ENCODE measurements at places on chromosomes 11 and 22.

- no peak for DNase-seq
Measured at GRCh38 chr22:49664891-49665290, 162.8 kb downstream of the BRD1 start.

DNA sequence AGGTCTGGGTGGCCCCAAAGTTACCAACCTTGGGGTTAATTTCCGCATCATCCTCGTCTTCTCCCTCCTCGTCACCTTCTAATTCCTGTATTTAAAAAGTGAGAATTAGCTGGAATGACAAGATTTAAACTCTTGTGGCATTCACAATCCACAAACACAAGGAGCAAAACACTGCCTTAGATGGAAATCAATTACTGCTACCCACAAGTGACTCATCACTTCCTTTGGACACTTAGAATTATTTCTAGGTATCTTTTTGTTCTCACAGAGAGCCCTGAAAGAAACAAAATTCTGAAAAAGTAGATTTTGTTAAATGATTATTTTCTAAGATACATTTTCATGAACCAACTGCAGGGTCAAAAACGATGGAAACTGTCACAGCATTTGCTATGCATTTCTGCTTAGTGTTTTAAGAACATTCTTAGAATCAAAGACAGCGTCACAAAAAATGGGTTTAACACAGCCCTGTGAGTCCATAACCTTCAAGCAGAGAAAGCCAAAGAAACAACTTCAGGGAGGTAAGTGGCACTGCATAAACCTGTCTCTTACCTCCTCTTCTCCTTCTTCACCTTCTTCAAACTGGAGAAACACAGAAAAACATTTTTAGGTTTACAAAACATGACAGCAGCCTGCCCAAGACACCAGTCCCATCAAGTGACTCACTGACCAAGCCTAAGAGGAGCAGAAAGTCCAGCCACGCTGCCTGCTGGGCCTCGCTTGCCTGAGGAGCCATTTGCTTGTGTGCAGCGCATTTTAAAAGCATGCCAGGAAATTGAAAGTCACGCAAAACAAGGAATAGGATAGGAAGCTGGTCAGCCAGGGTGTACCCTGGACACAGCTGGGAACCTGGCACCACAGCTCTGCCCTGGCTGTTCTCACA lies 22.3 kb upstream of the PHLDA2 start:
- DNase-seq = no peak

DNA sequence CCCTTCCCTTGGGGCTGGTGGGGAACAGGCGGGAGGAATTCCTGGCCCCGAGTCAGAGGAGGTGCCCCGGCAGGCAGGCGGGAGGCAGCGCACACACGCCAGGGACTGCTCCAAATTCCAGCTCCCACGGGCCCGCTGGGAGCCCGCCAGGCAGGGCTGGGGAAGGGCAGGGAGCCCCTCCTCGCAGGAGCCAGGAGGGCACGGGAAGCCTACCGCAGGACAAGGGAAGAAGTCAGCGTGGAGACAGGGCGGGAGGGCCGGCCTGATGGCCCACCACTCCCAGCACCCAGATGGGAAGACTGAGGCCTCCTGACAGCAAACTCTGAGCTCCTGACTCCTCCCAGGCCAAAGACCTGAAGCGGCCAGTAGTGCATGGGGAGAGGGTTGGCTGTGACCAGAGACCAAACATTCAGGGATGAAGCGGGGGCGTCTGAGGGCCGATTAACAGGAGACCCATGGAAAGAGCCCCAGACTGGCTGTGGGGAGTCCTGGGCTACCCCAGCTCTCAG lies 22.4 kb downstream of the RPL3 start:
- no peak for DNase-seq

- no peak for DNase-seq
Measured at GRCh38 chr22:42902875-42903510, 45.9 kb upstream of the ARFGAP3 start.

DNA sequence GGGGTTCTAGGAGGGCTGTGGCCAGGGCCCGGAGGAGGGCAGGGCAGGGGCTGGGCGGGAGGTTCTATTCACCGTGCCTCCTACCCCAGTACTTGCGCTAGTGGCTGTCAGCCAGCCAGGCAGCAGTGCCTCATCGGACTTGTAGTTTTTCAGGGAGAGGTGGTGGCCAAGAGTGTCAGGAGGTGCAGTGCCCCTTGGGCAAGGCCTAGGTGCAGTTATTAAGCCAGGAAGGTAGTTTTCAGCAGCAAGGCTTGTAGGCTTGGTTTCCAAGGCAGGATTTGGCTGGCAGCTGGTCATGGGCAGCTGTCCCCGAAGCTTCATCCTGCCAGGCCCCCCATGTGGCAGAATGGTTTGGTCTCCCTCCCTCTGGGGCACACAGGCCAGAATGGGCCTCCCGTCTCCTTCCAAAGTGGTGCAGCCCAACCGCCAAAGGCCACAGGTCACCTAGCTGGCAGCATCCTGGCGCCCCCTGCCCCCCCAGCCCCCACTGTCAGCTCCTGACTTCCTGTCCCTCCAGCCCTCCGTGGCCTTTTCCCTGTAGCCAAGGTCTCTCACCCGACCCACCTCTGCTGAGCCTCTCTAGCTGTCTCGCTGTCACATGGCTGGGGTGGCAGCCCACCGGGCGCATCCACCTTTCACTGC lies 8.5 kb downstream of the CCDC88B start:
- DNase-seq = peak; percentile 62

DNA sequence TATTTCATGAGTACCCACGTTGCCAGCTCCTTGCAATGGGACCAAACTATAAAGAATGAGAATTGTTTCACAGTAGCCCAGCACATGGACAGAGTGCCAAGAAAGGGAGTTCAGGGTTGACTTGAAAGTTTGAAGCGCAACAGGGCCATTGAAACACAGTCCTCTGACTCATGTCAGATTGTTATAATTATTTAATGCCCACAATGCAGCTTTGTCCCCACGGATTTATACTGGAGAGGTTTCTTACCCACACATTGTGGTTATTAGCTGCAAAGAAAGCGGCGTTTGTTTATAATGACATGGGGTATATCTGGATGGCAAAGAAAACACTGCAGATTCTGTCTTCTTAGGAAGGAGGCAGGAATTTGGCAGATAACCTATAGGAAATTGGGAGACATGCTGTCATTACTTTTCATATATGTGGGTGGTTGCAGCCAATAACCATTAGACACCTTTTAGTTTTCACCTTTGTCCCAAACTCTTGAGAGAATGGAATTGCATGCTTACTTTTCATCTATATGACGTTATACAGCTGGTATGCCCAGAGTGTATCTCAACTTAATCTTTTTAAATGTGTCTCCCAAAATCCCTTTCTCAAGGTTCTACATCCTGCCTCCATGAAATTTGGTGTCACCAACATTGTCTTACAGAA lies 143.6 kb downstream of the TEAD1 start:
- no peak for DNase-seq

DNA sequence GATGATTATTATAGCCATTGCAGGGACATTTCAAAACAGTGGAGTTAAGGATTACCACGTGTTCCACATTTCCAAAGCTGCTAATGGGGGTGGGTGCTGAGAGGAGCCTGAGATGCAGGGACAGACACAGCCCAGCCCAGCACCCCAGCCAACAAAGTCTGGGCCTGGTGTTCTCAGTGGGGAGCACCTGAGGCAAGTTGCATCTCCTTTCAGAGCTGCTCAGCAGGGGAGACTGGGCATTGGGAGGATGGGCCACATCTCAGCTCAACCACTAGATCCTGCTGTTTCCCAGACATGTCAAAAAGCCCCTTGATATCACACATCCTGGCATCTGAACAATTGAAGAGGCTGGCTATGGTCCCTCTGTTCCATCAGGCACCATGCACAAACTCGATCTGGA lies 458.0 kb upstream of the KIRREL3 start:
- no peak for DNase-seq

DNA sequence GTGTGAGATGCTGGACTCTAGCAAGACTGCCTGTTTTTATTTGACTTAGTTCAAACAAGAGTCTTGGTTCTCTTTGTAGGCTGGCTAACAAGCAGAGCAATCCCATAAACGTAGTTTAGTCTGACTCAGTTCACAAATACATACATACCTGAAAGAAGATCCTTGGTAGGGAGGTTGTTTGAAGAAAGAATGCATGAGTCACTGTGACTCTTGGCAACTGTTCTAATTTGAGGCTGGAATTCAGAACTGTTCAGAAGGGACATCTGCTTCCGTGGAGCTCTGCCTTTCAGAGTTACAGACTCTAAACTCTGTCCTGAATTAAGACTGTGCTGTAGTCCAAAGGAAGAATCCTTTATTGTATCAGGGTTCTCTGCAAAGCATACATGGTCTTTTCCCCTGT lies 32.2 kb downstream of the C2CD3 start:
- no peak for DNase-seq

DNA sequence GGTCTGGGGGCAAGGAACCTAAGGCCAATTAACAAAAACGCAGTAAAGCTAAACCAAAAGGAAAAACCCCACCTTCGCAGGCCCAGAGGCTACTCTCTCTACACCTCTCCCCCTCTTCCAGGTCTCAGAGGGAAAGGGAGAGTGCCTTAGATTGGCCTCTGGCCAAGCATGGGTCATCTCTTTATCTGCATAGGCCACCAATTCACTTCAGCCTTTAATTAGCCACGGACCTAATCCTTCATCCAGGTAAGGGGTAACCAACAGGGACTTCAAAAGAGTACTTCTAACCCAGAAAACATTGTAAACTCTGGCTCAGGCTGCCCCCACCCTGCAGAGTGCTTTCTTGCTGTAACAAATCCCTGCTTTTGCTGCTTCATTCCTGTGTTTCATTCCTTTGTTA lies 9.4 kb downstream of the VSTM5 start:
- DNase-seq = no peak

Data from posterior vena cava (tissue), 2 donors.